ENCODE measurements at places on chromosomes 4 and X.

DNA sequence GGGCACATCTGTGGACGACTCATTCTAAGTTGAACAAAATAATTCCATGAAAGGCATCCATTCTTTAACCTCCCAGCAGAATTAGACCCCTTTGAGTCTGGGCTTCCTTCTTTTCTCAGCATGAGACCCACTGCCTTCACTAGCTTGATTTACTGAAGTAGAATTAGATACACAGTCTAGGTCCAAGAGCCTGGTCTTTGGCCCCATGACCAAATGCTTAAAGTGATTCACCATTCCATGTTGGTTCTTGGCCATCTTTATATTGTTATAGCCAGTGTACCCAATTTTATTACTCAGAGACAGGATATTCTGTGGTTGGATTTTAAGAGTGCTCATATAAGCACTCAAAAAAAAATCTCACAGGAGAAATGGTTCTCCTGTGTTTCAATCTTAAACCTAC is 155.3 kb upstream of the GPC4 start:
- no peak for DNase-seq

GRCh38 chr4:55912249-55912648 is 36.5 kb upstream of the CEP135 start:
- DNase-seq = no peak

DNA sequence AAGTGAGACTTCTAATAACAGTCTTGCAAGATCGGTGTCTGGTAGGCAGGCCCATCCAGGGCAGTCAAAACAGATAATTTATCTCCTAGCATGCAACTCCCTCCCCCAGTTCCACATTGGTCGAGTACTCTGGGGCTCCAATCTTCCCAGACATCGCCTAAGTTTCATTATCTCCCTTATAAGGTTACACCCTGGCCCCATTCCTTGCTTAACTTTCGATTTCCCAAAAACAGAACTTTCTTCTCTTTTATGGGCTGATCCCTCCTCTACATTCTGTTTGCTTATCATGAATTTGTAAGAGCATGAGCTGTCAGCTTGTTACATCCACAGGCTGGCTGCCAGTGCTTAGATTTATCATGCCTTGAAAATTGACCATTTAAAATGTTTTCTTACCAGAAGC is 471.3 kb downstream of the TECRL start:
- DNase-seq = no peak

- no peak for DNase-seq
Measured at GRCh38 chrX:42944381-42944998, 166.5 kb upstream of the PPP1R2C start.

- no peak for DNase-seq
Measured at GRCh38 chr4:15354371-15355297, 73.2 kb upstream of the C1QTNF7 start.

- no peak for DNase-seq
Measured at GRCh38 chr4:81257816-81258215, 42.8 kb upstream of the PRKG2 start.

DNA sequence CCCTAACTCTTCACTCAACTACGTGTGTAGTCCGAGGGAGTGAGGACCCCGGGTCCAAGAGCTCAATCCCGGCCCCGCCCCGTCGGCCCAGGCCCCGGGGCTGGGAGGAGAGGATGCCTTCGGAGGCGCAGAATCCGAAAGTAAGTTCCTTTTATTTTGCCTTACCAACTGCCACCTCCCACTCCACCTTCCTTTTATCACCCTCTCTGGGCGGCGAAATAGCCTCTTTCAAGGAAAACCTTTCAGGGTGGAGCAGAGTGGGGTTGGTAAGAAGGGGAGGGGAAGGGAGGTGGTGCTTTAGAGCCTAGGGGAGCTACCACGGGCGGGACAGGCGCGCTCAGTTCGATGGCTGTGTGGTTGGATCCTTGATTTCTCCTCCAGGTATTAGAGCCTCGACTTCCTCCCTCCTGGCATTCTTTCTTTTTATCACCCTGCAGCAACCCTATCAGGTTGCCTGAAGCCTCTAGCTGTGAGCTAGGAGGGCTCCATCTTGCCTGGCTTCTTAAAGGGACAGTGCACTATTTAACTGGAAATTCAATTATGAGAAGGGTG is 191.2 kb downstream of the RRAGB start:
- no peak for DNase-seq

GRCh38 chr4:189050643-189051042 is 890.0 kb upstream of the FRG1 start:
- DNase-seq = no peak

DNA sequence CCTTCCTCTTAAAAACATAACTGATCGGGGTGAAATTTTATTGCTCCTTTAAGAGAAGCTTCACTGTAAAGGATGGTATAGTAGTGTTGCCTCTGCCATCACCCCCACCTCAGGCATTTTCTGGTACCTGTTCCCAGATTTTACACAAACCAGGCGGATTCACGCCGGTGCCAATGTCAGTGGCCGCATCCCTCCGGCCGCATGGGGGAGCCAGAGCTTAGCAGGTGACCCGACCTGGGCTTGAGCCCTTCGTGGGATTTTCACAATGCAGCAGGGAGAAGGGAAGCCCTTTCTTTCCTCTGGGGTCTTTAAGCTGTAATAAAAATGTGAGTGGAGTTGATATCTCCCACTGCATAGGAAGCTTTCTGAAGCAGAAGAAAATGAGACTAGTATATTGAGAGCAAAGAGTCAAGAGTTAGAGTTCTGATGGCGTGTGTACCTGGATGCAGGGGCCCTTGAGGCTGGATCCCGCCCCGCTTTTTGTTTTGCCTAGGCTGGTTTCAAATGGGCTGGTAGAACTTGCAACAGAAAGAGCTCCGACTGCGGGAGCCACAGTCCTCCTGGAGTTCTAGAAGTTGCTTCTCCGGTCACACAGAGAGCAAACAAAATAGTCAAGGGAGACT is 59.4 kb downstream of the POLR2B start:
- no peak for DNase-seq

DNA sequence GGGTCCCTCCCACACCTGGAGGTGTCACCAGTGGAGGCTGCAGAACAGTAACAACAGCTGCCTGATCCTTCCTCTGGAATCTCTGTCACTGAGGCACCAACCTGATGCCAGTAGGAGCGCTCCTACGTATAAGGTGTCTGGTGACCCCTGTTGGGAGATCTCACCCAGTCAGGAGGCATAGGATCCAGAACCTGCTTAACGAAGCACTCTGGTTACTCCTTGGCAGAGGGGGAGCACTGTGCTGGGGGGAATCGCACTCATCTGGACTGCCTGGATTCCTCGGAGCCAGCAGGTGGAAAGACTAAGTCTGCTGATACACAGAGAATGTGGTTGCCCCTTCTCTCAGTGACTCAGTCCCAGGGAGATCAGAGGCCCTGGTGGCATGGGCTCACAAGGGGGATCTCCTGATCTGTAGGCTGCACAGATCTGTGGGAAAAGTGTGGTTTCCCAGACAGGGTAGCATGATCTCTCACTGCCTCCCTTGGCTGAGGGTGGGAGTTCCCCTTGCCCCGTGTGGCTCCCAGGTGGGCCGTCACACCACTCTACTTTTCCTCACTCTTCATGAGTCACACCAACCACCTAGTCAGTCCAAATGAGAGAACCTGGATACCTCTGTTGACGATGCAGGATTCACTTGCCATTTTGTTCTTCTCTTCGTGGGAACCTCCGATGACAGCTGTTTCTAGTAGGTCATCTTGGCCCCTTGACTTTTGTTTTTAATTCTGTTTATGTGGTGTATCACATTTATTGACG is 305.9 kb downstream of the IDS start:
- DNase-seq = no peak

DNA sequence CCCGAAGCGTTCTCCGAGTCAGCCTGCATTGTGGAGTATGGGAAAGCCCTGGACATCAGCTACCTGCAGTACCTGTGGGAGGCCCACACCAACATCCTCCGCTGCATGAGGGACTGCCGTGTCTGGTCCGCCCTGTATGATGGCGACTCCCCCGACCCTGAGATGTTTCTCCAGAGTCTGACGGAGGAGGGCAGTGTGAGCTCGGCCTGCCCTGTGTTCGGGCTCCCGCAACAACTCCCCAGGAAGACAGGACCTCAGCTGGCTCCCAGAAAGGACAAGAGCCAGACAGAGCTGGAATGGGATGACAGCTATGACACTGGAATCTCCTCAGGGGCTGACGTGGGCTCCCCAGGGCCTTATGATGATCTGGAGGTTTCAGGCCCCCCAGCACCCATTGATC is 111.3 kb downstream of the GATB start:
- no peak for DNase-seq

DNA sequence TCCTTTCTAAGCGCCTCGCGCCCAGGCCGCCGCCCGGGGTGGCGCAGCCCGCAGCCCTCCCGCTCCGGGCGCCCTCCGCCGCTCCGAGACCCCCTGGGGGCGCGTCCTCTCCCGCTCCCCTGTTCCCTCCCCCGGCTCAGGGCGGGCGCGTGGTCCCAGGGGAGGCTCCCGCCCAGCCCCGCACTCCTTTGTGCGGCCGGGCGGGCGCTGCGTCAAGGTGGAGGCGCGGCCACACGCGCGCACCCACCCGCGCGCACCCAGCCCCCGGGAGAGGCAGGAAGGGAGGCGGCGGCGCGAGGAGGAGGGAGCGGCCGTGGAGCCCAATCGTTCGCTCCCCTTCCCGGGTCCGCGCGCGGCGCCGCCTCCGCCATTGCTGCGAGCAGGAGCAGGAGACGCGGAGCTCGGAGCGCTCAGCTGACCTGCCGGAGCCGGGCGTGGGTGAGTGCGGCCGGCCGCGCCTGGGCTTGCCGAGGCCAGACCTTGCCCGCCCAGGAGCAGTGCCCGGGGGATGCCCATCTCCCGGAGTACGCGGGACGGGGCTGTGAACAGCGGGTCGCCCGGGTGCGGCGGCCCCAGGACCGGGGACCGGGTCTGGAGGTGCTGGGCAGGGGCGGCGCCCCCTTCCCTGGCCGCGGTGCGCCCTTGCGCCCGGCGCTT is at the start of gene NSG1:
Gene NSG1 (plus strand): TSS at position 367 of the 657 bp plus-strand sequence. CDS start 528 bp downstream, outside the sequence.
- no peak for DNase-seq

DNA sequence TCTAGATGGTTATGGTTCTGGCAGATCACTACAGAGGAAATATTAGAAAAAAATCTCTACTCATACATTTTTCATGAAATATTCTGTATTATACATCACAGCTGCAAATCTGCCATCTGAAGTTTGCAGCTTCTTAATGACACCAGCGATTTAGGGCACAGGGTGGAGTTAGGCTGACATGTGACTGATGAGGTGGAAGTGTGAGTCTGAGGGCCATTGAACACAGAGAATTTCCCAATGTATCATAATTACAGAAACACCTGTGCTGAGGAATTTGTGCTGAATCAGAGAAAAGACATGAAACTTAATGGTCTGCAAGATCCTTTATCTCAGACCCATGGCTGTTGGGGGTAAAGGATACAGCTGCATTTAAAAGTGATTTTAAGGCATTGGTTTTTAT is 2025.6 kb upstream of the AGA start:
- no peak for DNase-seq

- no peak for DNase-seq
Measured at GRCh38 chr4:173506597-173507211, 23.3 kb downstream of the HAND2 start.

GRCh38 chrX:56284269-56284668 is 52.1 kb downstream of the KLF8 start:
- DNase-seq = no peak

DNA sequence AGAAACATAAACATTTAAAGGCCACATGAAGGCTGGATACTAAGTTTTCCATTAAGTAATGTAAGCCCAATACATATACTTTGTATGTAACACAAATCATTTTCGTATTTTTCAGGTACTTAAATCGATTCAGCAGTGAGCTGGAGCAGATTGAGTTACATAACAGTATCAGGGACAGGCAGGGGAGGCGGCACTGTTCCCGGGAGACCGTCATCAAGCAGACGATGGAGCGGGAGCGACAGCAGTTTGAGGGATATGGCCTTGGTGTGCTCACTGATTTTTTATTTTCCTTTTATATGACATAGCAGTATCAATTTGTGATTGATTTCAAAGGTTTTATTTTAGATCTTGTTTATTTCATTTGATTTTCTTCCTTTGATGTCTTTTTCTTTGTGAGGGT is 20.7 kb downstream of the TMA16 start:
- DNase-seq = no peak

DNA sequence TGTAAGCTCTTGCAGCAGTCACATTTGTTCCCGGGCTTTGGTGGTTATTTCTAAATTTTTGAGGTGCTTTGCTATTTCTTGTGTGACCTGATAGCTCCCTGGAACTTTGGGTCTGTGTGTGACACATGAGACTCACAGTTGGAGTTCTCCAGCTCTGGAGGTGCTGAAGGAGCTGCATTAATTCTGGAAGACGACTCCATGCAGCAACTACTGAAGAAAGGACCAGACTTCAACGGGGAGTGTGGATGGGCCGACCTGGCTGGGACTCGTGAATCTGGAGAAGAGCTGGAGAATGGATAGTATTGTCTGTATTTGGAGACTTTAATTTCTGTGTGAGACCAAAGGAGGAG is 1.5 kb downstream of the MRFAP1 start:
- no peak for DNase-seq

DNA sequence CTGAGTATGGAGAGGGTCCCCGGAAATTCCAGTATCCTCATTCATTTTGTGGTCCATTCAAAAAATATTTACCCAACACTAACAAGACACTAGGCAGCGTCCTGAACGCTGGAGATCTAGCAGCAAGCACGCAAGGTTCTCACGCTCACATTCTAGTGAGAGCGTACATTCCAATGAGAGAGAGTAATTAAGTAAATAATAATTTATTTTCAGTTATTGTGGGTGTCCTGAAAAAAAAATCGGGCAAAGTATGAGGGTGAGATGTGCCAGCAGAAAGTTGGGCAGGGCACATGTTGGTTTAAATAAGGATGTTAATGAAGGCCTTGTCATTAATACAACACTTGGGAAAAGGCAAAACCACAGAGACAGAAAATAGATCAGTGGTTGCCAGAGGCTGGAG is 4.0 kb upstream of the TMEM156 start:
- peak; percentile 87 for DNase-seq

GRCh38 chrX:9483376-9483775 is 18.5 kb downstream of the TBL1X start:
- DNase-seq = no peak

DNA sequence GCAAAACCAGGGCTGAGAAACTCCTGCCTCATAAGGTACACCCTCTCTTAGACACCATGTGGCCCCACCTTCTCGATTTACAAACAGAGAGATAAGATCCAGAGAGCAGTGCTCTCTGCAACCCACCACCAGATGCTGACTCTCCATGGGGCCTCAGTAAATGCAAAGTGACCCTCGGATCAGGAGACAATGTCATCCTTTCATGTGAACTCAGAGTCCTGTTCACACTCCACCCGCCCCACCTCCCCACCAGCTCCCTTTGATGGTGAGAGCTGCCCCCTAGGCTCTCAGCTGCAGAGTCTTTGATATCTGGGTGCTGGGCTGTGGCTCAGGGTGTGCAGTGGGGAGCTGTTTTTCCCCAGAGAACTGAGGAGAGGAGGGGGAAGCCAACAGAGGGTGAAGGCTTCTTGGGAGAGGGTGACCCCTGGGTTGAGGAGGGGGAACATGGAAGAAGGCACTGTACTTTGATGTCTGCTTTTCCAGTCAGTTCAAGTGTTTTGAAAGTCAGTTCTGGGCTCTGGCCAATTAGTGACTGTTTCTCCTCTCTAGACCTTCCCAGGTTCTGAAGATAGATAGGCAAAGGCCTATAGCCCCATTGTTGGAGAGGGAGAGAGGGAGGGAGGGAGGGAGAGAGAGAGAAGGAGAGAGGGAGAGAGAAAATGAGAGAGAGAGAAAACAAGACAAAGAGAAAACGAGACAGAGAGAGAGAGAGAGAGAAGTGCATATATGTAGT is 88.2 kb downstream of the SCD5 start:
- no peak for DNase-seq

All from RWPE2 (cell line).